Left renal pelvis (tissue), 4 donors: ENCODE measurements at places on chromosomes 2 and 18. TPM values are rescaled to one million over a fixed set of nuclear protein-coding genes. Genes with fewer than 3 reads are reported as not detected.

ALLC gene
- polyA plus RNA-seq = not detected

KCNK3 gene
- 4.1 TPM for polyA plus RNA-seq

ABHD1 gene
- polyA plus RNA-seq = 0.46 TPM

DNA sequence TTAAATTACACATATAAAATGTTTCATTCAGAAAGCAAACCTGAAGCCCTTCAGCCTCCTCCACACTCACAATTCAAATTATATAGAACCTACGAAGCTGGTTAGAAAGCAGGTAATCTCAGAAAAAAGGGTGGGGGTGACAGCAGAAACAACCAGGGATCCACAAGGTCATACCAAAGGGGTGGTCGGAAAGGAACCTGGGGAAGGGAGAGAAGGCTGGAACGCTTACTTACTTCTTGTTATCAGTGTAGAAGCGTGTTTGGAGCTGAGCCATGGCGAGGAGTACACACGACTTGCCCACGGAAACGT lies 316 bp downstream of the WDR12 start:
- DNase-seq = no peak

DNA sequence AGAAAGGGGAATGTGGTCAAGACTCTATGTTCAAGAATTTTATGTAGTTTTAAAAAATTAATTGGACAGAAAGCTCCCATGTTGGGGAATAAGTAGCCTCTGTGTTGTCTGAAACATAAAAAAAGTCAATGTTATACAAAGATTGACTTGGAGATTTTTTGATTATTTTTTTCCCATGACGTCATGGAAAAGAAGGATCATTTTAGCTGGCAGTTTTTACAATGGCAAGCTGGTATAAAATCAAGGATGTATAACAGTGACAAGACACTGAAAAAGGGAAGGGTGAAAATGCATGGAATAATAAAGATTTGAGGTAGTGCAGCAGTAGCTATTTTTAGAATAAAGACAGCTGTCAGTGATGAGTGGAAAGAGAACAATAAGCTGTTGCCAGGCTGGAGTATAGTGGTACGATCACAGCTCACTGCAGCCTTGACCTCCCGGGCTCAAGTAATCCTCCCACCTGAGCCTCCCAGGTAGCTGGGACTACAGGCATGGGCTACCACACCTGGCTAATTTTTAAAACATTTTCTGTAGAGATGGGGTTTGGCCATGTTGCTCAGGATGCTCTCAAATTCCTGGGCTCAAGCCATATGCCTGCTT lies 9.2 kb downstream of the SLC39A10 start:
- no peak for DNase-seq

DNA sequence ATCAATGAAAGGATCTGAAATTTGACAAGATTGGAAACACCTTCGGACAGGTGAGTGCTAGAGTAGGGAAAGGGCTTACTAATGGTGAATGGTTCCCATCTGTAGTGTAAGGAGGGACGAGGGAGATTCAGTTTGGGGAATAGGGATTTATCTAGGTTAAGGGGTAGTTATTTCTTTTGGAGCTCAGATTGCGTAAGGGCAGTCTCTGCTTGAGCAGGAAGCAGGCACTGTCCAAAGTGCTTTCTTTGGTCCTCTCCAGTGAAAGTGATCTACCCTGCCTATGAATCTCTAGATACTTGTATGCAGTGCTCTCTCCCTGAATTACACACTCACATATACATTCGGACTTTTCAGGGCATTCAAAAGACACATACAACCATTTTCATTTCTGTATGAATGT lies 272.9 kb upstream of the FIGN start:
- DNase-seq = no peak

GRCh38 chr18:58531236-58531635 lies 97.7 kb downstream of the ALPK2 start:
- no peak for DNase-seq

- no peak for DNase-seq
Measured at GRCh38 chr2:119232666-119232993, 9.0 kb downstream of the STEAP3 start.

GRCh38 chr2:239826376-239826775 lies 198.8 kb downstream of the NDUFA10 start:
- DNase-seq = no peak

GRCh38 chr18:49342690-49343089 lies 117.8 kb downstream of the DYM start:
- DNase-seq = no peak

DNA sequence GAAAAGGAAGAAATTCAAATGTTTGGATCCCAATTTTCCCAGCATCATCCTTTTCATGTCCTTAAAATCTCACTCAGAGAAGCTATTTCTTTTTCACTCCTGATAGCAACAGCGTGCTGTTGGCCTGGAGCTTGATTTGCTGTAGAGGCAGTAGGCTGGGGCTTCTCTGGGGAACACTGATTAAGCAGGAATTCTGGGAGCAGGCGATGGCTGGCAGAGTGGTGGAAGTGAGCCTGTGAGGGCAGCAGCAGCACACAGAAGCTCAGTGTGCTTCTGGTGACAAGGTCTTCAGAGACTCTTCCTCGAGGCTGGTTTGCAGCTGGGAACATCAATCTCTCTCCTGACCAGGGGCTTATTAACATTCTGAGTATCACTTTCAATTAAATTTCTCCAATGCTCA lies 284.6 kb downstream of the DPP10 start:
- DNase-seq = no peak

GRCh38 chr2:212931271-212931670 lies 220.1 kb downstream of the IKZF2 start:
- DNase-seq = no peak

DNA sequence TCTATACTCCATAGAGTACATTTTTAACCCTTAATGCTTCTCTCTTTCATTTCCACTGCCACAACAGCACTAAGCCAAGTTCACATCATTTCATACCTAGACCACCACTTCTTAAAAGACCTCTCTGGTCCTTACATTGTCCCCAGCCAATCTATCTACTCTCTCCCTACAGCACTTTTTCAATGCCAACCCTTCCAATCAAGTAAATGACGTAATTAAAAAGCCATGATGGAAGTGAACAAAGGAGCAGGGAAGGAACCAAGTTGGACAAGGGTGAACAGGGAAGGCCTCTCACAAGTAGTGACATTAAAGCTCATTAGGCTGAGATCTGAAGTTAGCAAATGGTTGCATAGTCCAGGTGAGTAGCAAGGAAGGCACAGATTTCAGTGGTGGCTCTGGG lies 195.1 kb upstream of the CCDC150 start:
- no peak for DNase-seq

- DNase-seq = no peak
Measured at GRCh38 chr2:106343274-106343673, 124.9 kb downstream of the RGPD3 start.

- no peak for DNase-seq
Measured at GRCh38 chr2:234966340-234966739, 14.5 kb downstream of the SH3BP4 start.

DNA sequence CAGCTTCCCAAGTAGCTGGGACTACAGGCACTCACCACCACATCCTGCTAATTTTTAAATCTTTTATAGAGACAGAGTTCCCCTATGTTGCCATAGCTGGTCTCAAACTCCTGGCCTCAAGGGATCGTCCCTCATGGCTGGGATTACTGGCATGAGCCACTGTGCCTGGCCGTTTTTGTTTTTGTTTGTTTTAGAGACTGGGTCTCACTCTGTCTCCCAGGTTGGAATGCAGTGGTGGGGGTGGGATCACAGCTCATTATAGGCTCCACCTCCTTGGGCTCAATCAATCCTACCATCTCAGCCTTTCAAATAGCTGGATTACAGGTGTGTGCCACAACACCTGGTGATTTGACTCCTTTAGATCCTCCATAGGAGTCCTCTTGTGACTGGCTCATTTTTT lies 19.5 kb upstream of the ZDBF2 start:
- no peak for DNase-seq

DNA sequence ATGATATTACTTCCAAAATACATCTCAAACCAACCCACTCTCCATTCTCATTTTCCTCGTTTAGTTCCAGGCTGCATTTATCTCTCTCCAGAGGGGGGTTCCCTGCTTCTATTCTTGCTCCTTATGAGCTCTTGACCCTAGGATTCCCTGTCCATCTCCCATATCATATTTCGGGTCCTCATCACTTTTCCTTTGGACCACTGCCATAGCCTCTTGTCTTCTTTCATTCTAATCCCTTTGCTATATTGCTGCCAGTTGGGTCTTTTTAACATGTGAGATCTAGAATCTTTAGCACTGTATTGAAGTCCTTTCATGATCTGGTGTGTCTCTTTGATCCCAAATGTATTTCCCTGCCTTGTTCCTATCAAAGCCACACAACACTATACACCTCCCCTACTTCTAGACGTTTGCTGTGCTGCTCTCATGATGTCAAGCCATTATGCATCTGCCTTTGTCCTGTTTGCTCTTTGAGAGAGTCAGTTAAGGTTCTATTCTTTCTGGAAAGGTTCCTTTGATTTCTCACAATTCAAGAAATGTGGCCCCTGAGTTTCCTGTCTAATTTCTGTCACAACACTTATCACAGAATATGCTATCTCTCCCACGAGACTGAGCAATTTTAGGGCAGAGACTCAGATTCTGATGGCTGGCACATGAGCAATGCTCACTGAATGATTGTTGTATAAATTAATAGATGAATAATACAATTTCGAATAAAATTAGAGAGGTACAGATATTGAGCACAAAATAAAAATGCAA lies 43.2 kb upstream of the SESTD1 start:
- DNase-seq = no peak
